Right lobe of liver (tissue), 6 donors: ENCODE measurements at places on chromosomes 5 and 9. TPM values are rescaled to one million over a fixed set of nuclear protein-coding genes. Genes with fewer than 3 reads are reported as not detected.

DNA sequence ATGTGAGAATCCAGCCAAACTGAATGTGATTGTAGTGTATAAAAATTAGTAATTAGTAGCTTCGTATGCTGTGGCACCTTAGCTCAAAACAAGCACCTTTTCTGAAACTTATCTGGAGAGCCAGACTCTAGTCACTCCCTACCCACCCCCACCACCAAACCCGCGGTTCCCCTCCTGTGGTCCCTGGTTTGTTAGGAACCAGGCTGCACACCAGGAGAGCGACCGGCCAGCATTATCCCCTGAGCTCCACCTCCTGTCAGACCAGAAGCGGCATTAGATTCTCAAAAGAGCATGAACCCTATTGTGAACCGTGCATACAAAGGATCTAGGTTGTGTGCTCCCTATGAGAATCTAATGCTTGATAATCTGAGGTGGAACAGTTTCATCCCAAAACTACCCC, 498.6 kb downstream of the CHSY3 start:
- DNase-seq = no peak

GRCh38 chr5:65475336-65475735, 6.4 kb downstream of the ADAMTS6 start:
- DNase-seq = no peak

GRCh38 chr5:142737179-142737578, 33.0 kb upstream of the ARHGAP26 start:
- no peak for DNase-seq

DNA sequence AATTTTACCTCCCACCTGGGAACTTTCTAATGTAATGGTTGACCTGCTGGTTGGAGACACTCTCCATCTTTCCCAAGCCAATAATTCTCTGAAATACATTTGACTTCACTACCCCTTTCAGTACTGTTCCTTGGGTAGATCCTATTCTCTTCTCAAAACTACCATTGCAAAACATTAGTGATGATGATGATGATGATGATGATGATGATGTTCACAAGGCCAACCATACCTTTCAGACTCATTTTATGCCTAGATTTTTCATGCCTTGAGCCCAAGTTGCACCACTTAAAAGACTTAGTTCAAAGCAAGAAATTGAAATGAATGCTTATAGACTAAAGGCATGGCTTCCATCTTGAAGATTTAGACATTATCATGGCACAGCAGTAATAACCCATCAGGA, 1141.1 kb upstream of the DMAC1 start:
- DNase-seq = no peak

DNA sequence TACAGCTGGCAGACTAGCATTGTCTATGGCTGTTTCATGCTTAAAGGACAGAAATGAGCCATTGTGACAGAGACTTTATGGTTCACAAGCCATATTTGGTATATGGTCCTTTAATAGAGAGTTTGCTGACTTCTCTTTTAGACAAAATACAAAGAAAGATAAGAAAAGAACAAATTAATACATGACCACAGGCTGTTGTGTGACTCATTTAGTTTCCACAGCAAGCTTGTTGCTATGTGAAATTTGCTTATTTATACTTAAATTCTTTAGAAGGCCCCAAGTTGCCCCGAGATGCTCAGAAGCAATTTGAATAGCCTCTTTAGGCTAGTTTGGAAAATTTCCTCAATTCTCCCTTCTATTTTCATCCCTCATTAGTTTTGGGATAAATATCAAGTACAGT, 315.3 kb upstream of the RPS23 start:
- no peak for DNase-seq

- no peak for DNase-seq
These were observed 177.8 kb downstream of the GABBR2 start for GRCh38 chr9:98530806-98531386.

DNA sequence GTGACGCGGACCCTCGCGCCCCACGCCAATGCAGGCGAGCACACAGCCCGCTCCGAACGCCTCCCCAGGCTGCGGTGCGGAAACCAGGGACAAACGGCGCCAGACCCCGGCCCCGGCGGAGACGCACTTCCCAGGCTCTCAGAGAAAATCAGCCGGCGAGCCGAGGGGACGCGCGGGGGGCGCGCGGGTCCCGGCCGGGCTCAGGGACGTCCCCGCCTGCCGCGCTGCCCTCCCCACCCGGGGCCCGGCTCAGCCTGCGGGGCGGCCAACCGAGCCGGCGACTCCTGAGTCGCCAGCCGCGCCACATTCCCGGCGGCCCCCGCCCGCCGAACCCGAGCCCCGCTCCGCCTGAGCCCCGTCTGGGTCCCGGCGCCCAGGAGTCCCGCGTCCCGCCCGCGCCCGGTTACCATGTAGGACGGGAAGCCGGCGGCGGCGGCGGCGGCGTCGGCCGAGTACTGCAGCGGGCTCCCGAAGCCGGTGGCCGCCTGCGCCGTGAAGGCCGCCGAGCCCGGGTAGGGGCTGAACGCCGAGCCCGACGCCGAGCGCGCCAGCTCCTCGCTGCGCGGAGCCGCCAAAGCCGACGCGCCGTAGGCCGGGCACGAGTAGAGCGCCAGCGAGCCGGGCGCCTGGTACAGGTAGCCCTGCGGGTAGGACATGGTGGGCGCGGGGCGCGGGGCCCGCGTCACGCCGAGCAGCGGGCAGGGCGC, 566 bp downstream of the IRX2 start:
- no peak for DNase-seq

DNA sequence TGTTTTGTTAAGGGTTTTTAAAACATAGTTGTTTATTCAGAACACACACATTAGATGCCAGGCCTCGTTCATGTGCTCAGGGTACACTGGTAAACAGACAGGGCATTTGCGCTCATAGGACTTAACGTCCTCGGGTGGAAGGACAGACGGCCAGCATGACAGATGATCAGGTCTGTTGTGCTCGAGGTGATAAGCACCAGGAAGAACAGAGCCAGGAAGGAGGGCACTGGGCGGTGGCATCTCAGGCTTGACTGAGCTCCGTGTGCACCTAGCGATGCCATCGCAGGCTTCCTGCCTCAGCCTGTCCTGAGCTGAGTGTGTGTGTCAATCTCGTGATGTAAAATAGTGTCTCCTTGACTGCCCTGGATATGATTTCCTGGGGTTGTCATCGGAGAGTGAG, 96.5 kb downstream of the EHMT1 start:
- no peak for DNase-seq

DNA sequence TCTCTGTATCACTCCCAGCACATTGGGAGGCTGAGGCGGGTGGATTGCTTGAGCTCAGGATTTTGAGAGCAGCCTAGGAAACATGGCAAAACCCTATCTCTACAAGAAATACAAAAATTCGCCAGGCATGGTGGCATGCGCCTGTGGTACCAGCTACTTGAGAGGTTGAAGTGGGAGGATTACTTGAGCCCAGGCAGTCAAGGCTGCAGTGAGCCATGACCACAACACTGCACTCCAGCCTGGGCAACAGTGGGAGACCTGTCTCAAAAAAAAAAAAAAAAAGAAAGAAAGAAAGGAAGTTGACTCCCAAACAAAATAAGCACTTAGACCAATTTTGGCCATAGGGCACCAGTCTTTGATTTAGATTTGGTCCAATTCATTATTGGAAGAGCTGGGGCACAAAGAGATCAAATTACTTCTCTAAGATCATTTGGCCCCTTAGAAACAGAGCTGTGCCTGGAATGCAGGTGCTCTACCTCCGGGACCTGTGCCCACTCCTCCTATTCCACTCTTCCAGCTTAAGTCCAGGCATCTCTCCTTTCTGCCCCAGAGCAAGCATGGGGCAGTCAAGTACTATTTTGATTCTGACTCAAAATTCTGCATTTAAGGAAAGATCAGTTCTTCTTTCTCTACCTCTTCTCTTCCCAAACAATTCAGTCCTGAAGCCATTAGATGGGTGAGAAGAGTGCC, 59.0 kb downstream of the ALDH7A1 start:
- DNase-seq = no peak

DNA sequence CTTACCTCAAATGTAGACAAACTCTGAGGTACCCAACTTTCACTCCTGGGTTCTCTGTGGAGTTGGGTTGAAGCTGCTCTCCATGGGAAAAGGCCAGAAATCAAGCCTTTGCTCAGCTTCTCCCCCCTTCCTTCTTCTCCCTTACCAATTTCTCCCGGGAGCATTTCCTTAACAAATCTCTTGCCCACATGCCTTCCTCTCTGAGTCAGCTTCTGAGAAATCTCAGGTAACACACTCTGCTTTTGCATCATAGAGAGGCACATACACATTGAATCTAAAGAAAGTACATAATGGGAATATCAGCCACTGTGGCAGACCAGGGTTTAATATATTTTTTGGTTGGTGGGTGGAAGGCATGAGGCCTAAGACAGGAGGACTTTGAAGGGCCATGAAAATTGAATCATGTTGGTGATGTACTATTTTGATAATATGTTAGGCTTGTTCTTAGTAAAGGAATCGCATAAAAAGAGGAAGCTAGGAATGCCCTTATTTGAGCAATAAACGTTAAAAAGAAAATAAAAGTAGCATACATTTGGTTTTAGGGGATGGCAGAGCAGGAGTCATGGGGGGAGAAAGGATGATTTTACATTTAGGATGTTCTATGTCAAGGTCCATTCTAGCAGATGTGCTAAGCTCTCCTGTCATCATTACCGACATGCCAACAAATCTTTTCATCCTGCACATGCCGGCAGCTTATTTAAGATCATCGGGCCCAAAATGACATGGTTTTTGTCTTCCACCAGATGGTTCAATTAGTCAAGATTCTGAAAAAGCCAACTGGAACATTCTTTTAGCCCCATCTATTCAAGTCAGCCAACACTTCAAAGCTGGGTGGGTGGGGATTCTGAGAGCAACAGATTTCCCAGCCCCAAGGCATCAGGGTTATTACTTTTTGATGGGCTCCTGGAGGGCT, 199.5 kb upstream of the CLINT1 start:
- no peak for DNase-seq

DNA sequence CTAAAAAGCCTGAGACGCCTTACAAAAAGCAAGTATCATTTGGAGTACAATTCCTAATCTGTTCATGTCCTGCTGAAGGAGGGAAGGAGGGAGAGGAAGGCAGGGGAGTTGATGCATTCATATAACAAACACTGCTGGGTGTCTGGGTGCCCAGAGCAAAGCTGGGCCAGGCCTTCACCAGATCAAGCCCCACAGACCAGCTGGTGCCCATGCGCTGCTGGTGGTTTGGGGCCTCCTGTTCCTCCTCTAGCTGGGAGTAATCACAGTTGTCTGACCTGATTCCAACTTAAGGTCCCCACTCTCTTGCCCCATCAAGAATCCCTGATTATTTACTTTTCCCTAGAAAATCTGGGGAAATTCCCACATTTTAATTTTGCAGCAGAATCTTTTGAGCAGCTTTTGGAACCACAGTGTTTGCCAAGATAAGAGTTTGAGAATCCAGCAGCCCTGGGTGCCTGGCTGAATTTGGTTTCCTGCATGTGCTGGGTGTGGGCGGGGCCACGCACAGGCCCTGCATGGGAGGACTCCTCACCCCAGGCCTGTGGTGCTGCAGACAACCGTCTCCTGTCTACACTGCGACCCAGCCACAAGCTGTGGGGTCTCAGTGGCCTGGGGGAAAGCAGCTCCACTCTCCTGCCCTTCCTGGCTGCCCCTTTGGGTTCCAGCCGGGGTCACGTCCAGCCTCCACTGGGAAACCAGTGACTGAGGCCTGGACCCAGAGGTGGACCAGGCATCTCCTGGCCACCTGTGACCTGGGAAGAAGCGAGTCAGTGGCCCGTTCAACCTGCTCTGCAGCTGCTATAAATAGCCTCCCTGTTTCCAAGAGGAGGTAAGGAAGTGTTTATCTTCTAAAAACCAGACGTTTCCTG, 47.5 kb downstream of the NEURL1B start:
- no peak for DNase-seq

DNA sequence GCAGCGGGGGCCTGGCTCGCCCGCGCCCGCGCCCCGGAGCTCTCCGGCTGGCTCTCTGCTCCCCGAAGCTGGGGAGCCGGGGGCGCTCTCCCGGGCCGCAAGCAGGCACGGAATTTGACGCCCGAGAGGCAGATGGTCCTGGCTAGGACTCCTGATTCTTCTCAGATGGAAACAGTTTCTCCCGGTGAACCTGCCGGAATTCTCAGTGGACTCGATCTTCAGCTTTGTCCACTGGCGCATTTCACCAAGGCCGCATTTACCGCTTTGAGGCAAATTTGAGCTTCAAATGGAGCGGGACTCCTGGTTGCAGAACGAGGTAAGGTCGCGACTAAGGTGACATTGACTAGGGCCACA, 305.7 kb upstream of the KCNN2 start:
- DNase-seq = no peak

GRCh38 chr5:173056783-173057061, 570 bp downstream of the CREBRF start:
- DNase-seq = no peak

GRCh38 chr5:7781899-7782298, 69.0 kb downstream of the CFAP90 start:
- no peak for DNase-seq

DNA sequence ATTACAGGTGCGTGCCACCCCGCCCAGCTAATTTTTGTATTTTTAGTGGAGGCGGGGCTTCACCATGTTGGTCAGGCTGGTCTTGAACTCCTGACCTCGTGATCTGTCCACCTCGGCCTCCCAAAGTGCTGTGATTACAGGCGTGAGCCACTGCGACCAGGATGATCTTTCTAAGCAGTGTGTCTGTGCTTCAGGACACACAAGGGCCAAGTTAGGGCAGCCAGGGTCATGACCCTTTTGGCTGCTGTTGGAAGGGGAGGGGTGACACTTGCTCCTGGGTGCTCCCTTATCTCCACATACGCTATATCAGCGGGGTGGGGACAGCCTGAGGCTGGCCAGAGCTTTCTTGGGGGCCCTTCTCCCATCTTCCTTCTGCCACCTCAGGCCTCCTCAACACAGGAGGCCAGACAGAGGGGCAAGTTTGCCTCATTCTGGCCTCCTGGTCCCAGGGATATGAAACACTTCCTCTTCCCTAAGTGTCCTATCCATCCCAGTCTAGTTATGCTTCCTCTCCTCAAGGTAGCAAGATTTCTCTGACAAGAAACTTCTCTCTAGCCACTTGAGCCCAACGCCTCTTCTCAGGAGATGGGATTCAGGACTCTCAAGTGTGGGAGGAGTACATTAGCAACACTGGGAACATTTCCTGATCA, 1.9 kb upstream of the ZNF79 start:
- no peak for DNase-seq

DNA sequence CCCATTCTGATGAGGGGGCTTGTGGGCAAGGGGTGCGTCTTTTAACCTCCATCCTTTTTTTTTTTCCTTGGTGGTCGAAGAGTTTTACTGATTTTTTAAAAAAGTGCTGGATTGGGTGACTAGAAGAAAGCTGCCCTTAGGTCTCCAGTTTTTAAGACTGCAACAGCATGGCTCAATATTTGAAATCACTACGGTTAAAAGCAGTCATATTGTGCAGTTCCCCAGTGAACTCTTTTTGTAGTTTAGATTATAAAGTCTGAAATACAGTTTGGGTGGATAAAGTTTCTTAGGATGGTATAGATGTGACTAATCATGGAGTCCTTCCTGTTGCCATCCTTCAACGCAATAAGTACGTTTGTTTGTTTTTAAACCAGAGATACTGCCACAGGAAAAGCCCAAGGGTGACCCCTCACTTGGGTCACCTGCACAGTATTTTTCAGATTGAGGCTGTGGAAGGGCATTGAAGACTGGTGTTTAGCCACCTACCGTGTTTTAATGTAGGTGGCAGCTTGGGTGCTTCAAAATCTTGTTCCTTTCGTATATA, 520 bp upstream of the DHFR start:
- DNase-seq = no peak

Gene CARD9
- 1.5 TPM for total RNA-seq

Gene ZNF474
- not detected for total RNA-seq

Gene FCN2
- total RNA-seq = 116 TPM

Gene KIF20A
- 1.8 TPM for total RNA-seq

Gene ANKRD31
- total RNA-seq = 0.04 TPM

Gene IL5
- total RNA-seq = not detected

Gene ORM2
- 4,841 TPM for total RNA-seq

Gene SPINK6
- not detected for total RNA-seq

Gene GPR150
- 0.31 TPM for total RNA-seq

Gene HSDL2
- total RNA-seq = 87.1 TPM

Gene TPD52L3
- total RNA-seq = not detected

Gene STPG3
- not detected for total RNA-seq

Gene C9
- total RNA-seq = 1,513 TPM
